ENCODE measurements at places on chromosomes 1 and 21. TPM values are rescaled to one million over a fixed set of nuclear protein-coding genes. Genes with fewer than 3 reads are reported as not detected.
A peak's percentile ranks its signal among the peaks of the same experiment; 100 is the strongest.

GRCh38 chr1:145758116-145758515 lies 38.8 kb downstream of the CD160 start:
- no peak overlapping the region for H3K27ac ChIP-seq
- H3K4me3 ChIP-seq, result no peak overlapping the region
- peaks cover 3% of the 10 kb centered on the region for H3K4me1 ChIP-seq

GRCh38 chr1:188778578-188778977 lies 1699.1 kb downstream of the BRINP3 start:
- H3K4me3 ChIP-seq, result no peak overlapping the region
- no peaks in the 10 kb centered on the region for H3K27me3 ChIP-seq
- DNase-seq, result no peak
- no peaks in the 10 kb centered on the region for H3K36me3 ChIP-seq
- H3K27ac ChIP-seq, result no peak overlapping the region

DNA sequence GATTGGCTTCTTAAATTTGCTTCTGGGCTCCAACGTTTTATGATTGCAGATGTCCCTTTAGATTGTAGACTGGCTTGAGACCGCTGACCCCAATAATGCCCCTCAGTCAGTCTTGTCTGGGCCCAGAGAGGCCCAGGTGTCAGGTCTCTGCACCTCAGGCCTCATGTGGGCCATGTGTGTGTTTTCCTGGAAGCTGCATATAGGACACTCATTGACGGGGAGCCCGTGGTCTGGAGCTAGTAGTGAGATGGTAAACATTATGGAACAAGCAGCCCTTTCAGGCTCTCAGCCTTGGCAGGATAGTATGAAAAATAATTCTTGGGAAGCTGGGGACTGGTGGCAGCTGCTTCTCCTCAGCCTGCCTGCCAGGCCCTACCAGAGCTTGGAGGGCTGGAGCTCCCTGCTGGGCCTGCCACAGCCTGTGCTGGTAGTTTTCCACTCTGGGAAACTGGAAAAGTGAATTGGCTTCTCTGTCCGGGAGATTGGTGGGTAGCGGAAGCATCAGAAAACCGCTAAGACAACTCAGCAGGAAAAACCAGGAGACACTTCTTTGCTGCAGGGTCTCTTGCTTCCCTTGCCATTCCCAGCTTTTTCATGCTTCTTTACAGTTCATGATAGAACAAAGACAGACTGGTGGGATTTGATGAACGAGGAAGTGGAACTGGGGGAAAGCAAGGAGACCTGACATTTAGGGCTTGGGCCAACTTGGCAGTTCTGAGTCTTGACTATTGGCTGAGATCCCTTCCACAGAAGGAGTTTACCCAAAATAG lies 57.8 kb upstream of the HSD17B7 start:
- no peak overlapping the region for H3K4me3 ChIP-seq
- DNase-seq, result peak; percentile 65
- H3K27ac ChIP-seq, result peak overlapping the region; percentile 95
- H3K27me3 ChIP-seq, result no peaks in the 10 kb centered on the region
- H3K36me3 ChIP-seq, result no peaks in the 10 kb centered on the region
- peaks cover 2% of the 10 kb centered on the region for H3K4me1 ChIP-seq

GRCh38 chr1:97727029-97727428 lies 193.8 kb downstream of the DPYD start:
- no peak overlapping the region for H3K4me3 ChIP-seq
- no peak overlapping the region for H3K27ac ChIP-seq
- no peaks in the 10 kb centered on the region for H3K27me3 ChIP-seq
- no peaks in the 10 kb centered on the region for H3K4me1 ChIP-seq
- H3K36me3 ChIP-seq, result no peaks in the 10 kb centered on the region

The SPATA46 gene
- total RNA-seq, result not detected

The RRP1 gene
- total RNA-seq, result 18.1 TPM

The F11R gene
- total RNA-seq, result 26.0 TPM
